ENCODE measurements at places on chromosomes 2 and 18.

- DNase-seq = no peak
Observed at GRCh38 chr18:32208023-32208422, 18.2 kb downstream of the MEP1B start.

- DNase-seq = no peak
Observed at GRCh38 chr2:112321375-112322320, 46.3 kb downstream of the ZC3H6 start.

GRCh38 chr2:108986916-108987510 is 2.0 kb downstream of the EDAR start:
- no peak for DNase-seq

DNA sequence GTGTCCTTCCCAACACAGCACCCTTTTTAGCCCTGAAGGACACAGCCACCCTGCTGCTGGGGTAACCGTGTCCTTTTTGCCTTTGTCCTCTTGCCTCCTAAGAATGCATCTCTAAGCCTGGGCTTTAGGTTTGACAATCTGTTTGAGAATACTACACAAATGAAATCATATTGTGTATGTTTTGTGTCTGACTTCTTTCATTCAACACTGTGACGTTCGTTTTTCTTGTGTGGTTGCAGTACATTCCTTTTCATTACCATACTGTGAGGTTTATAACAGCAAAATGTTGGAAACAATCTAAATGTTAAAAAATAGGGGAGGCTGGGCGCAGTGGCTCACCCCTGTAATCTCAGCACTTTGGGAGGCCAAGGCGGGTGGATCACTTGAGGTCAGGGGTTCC is 11.2 kb downstream of the ASPRV1 start:
- no peak for DNase-seq

GRCh38 chr2:9297807-9298206 is 91.2 kb downstream of the ASAP2 start:
- DNase-seq = no peak

GRCh38 chr2:202039278-202040078 is 5.8 kb downstream of the FZD7 start:
- DNase-seq = no peak
